AG04450 (cell line): ENCODE measurements at places on chromosomes 5 and 9.

DNA sequence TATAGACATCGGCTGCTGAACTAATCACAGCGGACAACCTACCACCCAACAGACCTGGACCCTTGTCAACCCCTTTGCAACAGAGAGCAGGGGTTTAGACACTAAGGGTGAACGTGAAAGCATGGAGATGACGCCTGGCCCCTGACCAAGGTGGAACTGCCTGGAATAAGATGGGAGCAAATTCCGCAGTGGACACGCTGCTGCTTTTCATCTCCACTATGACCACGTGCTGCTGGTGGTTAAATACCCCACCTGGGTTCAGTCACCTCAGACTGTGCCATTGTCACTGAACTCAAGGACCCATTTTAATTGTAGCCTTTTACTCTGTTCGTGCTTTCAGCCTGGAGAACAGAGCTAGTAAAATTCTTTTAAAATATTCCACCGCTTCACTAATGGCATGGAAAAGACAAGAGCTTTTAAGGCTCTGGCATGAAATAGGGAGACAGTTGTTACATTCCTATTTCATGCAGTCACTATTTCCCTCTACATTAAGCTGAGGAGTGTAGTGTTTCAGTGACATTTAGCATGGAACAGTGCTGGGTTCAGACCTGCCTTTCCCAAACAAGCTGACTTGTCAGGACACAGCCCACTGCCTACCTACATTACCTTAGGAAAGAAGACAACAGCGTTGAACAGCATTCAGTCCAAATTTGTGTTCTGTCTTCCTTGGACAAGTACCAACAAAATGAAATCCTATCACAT is 96.8 kb downstream of the ANKRD18B start:
- peak; percentile 55 for DNase-seq

GRCh38 chr9:27529316-27530278 is at the start of gene MOB3B:
Gene MOB3B, minus strand, starts transcription at chr9:27529814. Its CDS starts 74,264 bp downstream, at chr9:27455550.
- peak; percentile 16 for DNase-seq

DNA sequence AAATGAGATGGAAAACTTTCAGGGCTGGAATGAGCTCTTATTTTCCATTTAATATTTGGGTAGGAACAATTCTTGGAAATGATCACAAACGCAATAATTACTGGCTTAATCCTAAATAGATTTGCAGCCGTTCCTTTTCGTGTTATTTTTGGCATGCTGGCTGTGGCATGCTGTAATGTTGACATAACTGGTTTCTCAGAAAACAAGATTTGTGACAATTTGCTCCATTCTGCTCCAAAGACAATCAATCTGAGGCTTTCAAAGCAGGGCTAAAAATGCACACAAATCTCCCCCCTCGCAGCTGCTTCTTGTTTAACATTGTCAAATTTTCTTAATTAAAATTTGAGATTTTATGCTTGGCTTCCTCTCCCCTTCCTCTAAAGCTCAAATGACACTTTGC is 151.2 kb downstream of the TTC39B start:
- no peak for DNase-seq

GRCh38 chr9:124349267-124349666 is 66.0 kb downstream of the PSMB7 start:
- DNase-seq = no peak

- DNase-seq = no peak
These were observed 4.6 kb downstream of the KIF2A start for GRCh38 chr5:62310426-62311143.

- no peak for DNase-seq
These were observed 79.4 kb upstream of the CCDC112 start for GRCh38 chr5:115375893-115376292.

GRCh38 chr9:30506749-30507148 is 1877.7 kb upstream of the ACO1 start:
- no peak for DNase-seq

DNA sequence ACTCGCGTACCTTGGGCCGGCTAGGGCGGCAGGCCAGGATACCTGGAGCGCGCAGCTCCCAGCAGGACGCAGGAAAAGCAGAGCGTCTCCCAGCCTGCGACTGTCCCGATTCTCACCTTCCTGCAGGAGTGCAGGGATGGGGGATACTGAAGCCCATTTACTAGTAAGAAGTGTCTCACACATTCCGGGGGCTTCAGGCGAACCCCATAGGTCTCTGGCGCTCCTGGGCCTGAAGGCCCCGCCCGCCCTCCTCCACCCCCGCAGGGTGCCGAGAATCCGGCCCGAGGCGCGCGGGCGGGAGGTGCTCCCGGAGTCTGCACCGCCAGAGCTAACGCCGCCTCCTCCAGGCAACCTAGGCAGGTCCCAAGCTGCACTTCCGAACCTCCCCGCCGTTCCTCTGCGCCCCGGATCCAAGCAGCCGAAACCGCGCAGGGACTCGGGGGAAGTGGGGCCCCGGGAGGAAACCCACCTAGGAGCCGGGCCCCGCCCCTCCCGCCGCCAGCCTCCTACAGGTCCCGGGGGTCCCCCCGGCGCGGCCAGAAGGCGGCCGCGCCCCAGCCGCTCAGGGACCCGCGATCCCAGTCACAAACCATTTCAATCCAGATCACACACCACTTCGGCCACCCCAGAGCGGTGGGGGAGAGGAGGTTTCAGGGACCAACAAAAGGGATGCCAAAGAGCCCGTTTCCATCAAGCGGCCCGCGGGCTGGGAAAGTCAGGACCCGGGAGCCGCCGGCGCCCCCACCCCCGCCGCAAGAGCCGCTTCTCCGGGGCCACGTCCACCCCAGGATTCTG is 1.2 kb downstream of the ROR2 start:
- no peak for DNase-seq

DNA sequence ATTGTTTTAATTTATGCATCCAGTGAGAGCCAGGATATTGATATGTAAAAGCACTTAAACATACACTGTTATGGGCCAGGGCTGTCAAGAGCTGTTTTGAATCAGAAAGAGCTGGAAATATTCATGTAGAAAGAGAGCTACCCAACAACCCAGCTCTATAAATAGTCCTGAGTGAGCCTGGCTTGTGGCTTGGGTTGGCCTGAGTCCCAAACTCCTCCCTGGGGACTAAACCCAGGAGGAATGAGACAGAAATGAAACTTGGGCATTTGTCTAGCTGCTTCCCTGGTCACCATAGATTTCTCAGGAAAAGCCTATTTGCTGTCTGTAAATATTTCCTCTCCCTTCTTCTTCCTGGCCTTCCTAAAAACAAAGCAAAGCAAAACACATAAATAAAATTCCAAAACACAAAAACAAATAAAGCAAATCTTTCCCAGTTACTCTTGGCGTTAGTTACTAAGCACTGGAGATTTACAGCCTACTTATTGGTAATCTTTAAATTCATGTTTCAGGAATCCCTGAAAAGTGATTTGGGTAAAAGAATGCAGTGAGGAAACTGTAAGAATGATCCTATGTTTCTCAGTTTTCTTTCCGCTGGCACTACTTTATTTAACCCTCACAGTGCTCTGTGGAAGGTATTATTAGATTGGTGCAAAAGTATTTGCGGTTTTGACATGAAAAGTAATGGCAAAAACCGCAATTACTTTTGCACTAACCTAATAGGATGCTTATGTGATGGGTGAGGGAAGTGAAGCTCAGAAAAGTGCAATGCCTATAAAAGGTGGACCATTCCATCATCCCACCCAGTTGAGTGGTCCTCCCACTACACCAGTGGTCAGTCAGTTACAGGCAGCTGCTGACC is 111.8 kb downstream of the CARTPT start:
- DNase-seq = peak; percentile 43

DNA sequence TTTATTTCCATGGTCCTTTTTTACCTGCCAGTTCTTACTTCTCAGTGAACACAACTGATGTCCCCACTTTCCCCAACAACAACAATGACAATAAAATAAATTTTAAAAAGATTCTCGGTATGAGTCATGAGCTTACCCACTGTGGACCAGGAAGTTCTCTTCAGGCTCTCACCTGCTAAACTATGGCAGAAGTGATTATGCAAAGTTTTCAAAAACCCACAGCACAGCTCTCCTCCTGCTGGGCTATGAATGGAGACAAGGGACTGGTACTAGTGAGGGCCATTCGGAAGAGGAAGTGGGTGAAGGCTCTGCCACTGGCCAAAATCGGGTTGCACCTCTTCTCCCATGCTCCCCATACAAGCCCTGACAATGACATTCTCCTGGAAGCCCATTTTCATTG is 429.4 kb downstream of the PIK3R1 start:
- no peak for DNase-seq

DNA sequence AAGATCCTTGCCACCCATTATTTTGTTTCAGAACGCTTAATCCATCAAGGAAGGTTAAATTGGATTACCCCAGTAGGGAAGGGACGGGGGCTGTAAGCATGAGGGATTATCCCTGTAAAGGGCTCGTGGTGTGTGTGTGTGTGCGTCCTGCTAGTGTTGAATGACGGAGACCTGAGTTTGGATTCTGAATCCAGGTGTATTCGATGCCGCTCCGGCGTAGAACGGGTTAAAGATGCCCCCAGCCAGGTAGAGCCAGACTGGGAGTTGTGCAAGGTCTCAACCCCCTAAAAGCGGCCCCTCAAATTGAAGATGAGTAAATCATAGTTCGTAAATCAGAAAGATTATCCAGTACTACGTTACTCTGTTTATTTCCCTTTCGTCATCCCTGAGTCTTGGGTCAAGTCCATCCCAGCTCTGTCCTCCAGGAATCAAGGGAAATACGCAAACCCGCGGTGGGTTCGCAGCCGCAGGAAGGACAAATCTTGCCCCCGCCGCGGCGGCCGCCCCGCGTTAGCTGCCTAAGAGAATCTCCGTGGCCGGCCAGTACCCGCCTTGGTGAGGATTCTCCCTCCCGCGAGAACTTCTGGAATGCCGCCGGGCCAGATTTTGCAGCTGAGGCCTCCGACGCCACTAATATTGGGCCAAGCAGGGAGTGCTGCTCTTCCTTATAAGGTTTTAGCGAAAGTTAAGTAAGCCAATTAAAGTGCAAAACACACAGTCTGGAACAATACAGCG is 586 bp upstream of the MTAP start:
- DNase-seq = peak; percentile 50

- no peak for DNase-seq
These were observed 1.8 kb downstream of the IL6ST start for GRCh38 chr5:55993013-55993412.

- peak; percentile 16 for DNase-seq
These were observed 18.5 kb upstream of the SNX2 start for GRCh38 chr5:122756264-122756911.
